ENCODE measurements at places on chromosomes 16 and 17.
A peak's percentile ranks its signal among the peaks of the same experiment; 100 is the strongest.

DNA sequence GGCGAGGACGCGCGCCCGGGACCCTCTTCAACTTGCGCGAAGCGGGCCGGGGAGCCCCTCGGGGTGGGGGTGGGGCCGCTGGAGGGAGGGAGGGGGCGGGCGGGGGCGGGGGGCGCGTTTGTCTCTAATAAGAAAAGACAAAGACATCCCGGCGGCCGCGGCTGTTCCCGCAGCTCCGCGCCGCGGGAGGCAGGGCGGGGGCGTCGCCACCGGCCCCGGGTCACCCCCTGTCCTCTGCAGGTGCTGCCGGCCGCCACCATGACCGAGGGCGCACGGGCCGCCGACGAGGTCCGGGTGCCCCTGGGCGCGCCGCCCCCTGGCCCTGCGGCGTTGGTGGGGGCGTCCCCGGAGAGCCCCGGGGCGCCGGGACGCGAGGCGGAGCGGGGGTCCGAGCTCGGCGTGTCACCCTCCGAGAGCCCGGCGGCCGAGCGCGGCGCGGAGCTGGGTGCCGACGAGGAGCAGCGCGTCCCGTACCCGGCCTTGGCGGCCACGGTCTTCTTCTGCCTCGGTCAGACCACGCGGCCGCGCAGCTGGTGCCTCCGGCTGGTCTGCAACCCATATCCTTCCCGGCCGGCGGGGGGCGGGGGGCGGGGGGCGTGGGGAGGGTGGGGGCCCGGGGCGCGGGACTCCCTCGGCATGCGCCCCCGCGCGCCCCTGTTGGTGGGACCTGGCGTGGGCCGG is 714 bp downstream of the CACNA1H start:
- DNase-seq: no peak

DNA sequence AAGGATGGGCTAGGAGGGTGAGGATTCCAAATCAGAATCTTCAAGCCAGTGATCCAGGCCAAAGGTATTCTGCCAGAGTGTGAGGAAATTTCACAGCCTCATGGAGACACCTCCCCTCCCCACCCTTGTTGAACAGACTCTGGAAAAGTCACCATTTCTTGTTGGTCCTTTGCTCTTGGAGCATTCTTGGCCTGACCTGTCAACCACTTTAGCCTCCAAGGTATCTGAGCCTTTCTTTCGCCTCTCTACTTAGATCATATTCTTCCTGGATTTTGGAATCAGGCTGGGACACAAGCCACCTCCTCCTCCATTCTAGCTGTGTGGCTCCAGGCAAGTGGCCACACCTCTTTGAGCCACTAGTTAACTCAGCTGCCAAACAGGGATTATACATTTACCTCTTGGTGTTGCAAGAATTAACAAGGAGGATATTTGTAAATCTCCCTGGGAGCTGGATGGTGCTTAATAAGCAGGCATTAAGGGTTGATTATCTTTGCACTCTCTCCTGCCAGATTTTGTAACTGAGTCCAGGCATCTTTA is 193.5 kb downstream of the WWOX start:
- DNase-seq: no peak

DNA sequence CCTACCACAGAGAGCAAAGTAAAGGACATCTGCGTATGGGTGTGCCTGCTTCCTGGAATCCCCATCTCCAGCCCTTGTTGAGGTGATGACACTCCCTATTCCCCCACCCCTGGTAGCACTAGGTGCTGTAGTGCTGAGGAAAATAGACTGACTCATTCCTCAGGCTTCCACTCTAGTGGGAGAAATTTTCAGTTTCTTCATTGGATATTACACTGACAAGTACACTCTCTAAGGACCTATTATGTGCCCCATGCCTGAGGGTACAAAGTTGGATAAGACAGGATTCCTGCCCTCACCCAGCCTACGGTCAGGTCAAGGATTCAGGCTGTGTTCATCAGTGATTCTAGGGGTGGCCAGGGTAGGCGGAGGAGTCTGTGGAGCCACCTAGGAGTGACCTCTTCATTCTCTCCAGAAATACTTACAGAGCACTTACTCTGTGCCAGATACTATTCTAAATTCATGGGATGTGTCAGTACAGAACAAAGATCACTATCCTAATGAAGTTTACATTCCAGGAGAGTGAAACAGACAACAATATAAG is 4.5 kb upstream of the ZC3H7A start:
- no peak for DNase-seq

- no peak for DNase-seq
Observed at GRCh38 chr16:89253548-89254287, 36.2 kb downstream of the ZNF778 start.

DNA sequence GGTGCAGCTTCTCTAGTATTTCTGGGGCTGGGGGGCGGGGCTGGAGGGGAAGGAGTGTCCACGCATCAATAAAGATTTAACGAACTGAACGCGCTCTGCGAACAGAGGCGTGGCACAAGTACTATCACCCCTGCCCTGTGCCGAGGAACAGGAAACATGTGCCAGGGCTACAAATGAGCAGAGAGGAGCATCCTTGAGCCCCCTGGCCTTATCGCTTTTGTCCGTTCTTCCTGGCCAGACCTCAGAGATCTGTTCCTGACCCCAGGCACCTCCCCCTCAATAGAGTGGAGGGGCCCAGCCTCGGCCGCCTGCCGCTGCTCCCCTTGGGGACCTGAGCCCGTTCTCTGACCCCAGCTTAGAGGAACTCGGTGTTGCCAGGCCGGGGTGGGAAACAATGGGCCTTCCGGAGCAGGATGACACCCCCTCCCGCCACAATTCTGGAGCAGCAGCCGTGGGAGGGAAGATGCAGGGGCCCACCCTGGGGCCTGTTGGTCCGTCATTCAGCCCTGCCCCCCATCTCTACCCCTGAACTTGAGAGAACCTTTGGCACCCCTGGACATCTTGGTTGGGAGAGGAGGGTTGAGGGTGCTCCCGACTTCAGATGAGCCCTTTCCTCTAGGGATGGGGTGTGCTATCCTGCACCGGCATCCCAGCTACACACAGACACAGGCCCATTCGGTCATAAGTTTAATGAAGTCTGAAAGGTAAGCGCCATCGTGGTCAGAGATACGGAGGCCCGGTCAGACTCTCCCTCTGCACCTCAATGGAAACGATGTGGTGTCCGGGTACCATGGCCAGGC is 1.1 kb downstream of the NAA38 start:
- DNase-seq: peak; percentile 60

DNA sequence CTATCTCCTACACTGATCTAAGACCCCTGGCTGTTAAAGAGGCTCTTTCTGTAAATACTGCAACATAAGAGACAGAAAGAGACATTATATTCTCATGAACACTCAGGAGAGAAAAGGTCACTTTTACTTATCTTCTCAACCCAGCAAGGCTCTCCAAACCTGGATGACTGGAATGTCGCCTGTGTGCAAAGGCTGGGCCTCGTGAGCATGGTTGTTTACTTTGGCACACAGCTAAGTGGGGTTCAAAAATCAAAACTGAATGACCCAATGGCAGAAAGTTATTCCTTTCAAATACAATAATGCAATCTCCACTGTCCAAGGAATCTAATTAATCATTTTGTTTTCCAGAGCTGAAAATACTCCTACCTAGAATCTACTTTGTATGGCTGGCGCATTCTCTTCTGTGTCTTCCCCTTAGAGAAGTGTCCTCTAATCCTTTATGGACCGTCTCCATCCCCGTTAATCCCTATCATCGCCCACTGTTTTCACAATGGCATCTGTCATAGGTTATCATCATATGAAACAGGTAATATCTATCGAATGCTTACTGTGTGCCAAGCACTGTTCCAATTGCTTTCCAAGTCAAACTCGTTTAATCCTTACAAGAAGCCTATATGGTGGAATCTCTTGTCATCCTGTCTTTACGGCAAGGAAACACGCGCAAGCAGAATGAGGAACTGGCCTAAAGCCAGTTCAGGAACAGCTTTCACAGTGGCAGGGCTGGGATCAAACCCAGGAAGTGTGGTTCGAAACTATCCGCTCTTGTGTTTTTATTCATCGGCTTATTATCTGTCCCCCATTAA is 1.3 kb downstream of the SLX4 start:
- no peak for DNase-seq

- no peak for DNase-seq
Observed at GRCh38 chr16:373020-373598, 2.8 kb upstream of the MRPL28 start.

GRCh38 chr16:87635541-87636049 is 33.3 kb downstream of the JPH3 start:
- DNase-seq: peak; percentile 68

- no peak for DNase-seq
Observed at GRCh38 chr17:81536299-81537290, 8.4 kb downstream of the FSCN2 start.

DNA sequence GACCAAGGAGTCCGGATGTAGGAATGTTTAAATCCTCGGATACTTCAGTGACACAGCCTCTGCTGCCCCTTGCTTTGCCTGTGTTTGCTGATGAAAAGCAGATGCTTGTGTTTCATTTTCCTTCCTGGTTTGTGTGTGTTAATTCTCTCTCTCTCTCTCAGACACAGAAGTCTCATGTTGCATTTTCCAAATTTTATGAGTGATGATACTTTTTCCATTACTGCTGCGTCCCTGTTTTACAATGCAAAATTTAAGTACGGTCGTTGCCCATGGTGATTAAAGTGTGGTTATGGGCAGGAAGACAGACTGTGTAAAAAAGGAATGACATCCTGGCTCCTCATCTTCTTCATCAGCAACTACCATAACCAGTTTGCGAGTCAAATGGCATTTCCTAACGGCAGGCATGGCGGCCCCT is 5.7 kb downstream of the RMI2 start:
- no peak for DNase-seq

- DNase-seq: no peak
Observed at GRCh38 chr17:48746916-48747444, 18.4 kb upstream of the HOXB13 start.

DNA sequence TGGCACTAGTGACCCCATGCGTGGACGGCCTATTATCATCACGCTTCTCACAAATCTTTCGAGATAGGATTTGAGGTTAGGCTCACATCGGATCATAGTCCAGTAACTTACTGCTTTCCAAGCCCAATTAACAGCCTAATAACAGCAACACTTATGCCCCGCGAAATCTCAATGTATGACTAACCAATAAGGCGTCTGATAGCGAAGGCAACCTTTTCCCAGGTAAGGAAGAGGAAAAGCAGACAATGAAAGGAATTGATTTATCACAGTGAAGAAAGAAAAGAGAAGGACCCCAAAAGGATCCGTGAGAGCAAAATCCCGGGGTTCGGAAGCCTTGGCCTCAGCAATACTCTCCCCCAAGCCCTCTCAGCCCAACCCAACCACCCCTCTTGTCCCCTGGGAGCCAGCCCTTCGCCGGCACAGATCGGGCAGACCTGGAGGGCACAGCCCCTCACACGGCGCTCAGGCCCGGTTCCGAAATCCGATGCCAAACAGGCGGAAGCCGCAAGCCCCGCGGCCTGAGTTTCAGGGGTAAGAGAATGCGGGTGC is 534 bp downstream of the GPATCH8 start:
- no peak for DNase-seq

DNA sequence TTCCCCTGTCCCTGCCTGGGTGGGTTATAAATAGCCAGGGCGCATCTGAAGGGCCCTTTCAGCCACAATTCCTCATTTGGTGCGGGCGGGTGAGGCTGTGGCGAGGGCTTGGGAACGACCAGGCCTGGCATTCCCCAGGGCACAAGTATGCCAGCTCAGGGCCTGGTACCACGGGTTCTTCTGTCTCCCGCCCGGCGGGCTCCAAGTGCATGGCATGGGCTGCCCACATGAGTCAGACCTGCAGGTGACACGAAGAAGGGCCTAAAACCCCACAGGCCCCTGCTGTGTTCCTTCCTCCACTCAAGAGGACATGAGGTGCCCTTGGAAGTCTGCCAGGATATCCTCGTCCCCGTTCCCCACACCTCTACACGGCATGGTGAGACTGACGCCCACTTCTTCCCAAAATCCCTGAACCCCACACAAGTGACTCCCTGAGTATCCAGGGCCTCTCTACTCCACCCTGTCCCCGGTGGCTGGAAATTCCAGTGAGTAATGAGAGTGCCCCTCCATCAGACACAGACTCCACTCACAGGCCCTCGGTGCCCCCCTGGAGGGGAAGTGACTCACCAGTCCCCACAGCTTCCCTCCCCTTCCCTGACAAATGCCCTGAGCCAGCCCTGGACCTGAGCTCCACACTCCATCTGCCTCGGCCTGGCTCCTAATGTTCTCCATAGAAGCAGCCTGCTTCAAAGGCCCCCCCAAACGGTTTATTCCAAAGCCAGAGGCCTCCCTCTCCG is 68.8 kb downstream of the ABR start:
- DNase-seq: peak; percentile 18

- DNase-seq: no peak
Observed at GRCh38 chr17:67208232-67208631, 36.8 kb downstream of the HELZ start.

- DNase-seq: no peak
Observed at GRCh38 chr17:34472363-34472762, 107.0 kb upstream of the TMEM132E start.

DNA sequence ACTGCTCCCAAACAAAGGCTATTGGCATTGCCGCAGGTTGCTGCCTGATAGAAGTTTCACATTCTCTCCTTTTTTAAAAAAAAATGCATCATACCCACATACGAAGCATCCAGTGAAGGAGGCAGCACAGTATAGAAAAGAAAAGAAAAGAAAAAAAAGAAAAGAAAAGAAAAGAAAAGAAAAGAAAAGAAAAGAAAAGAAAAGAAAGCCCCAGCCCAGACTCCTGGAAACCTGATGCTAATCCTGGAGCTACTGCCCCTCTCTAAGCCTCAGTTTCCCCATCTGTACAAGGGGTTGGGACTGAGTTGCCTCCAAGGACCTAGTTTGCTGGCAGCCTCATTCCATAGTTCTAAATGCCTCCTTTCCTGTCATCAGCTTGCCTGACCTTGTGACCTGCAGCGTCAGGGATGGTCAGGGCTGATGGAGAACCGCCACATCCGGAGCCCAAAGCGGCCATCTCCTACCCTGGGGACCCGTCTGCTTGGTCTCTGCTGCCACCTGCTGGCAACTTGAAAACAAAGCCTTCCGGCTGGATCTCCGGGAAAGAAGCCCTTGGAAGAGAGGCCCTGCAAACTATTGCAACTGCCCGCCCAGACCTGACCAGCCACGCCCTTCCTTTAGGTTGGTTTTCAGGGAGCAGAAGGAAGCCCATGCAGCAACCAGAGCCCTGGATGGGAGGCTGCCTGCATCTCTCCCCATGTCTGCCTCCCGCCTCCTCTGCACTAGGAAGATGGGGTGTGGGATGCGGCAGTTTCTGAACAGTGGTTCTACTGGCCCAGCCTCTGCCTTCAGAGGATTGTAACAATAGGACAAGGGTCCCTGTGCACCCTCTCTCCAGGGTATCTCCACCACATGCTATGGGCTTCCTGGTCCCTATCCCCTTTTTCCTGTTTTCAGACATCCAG is 13.0 kb downstream of the AIPL1 start:
- DNase-seq: peak; percentile 73

GRCh38 chr17:17975436-17975835 is 2.8 kb downstream of the DRC3 start:
- no peak for DNase-seq

- no peak for DNase-seq
Observed at GRCh38 chr17:77503293-77503655, 362.5 kb downstream of the SEC14L1 start.

DNA sequence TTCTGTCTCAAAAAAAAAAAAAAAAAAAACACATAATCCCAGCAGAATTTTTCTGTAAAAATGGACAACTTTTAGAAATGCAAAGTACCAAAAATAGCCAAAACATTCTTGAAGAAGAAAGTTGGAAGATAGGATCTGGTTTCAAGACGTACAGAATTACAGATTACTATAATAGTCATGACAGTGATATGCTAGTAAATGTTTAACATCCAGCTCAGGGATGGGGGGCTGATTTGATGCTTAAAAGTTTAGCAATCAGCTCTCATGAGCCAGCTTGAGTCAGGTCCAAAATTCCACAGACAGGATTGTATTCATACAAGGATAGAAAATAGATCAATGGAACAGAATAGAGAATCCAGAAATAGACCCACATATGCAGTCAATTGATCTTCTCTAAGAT is 100.5 kb downstream of the CYB561 start:
- DNase-seq: no peak

Measured in CD4-positive, alpha-beta T cell treated with Interleukin-17A for 1 hour (primary cell).